Esophagus squamous epithelium (tissue), 5 donors: ENCODE measurements at places on chromosomes 3 and 15.

GRCh38 chr3:78427303-78427702 lies 1340.5 kb downstream of the ROBO1 start:
- no peaks in the 10 kb centered on the region for H3K36me3 ChIP-seq
- no peak overlapping the region for H3K27ac ChIP-seq
- DNase-seq, result no peak
- no peak overlapping the region for H3K4me3 ChIP-seq
- H3K4me1 ChIP-seq, result no peaks in the 10 kb centered on the region

DNA sequence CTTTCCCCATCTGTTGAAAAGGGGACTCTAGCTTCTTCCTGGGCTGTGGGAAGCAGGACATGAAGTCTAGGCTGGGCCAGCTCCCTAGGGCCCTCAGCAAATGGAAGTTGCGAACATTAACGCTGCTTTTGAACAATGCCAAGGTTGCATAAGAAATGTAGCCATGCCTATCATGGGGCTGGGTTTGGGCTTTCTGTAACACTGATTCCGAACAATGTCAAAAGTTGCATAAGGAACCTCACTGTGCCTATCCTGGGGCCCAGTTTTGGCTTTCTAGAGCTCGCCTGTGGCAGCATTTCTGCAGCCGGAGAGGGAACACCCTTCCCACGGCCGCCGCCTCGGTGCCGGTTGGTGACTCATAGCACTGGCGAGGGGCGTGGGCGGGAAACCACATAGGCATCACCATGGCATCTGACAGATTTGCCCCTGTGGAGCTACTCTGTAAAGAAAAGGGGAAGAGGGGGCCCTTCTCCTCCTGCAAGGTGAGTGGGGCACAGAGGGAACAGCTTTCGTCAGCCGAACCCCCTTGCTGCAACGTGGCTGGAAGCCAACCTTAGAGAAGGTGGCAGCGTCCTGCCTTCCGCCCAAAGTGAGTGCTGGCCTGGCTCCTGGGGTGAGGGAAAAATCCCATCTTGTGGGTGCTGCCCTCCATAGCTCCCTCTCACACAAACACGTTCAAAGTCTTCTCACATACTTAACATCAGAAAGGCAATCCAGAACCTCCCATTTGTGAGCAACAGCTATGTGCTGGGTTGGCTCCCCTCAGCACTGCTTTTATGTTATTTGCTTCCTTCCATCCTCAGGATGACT lies 46.6 kb upstream of the ATP2B2 start:
- no peak for DNase-seq
- no peaks in the 10 kb centered on the region for H3K36me3 ChIP-seq
- H3K27me3 ChIP-seq, result peaks cover 49% of the 10 kb centered on the region
- H3K4me3 ChIP-seq, result no peak overlapping the region
- H3K4me1 ChIP-seq, result peaks cover 8% of the 10 kb centered on the region

- no peak overlapping the region for H3K27ac ChIP-seq
- DNase-seq, result no peak
- no peaks in the 10 kb centered on the region for H3K36me3 ChIP-seq
- peaks cover 37% of the 10 kb centered on the region for H3K4me1 ChIP-seq
- H3K4me3 ChIP-seq, result no peak overlapping the region
These were observed 47.8 kb downstream of the FNDC3B start for GRCh38 chr3:172087198-172087597.

GRCh38 chr3:46759239-46760167 lies 41.8 kb upstream of the PRSS50 start:
- no peak overlapping the region for H3K27ac ChIP-seq
- no peaks in the 10 kb centered on the region for H3K4me1 ChIP-seq
- H3K36me3 ChIP-seq, result no peaks in the 10 kb centered on the region
- DNase-seq, result no peak

GRCh38 chr3:29128001-29128400 lies 152.9 kb upstream of the RBMS3 start:
- no peaks in the 10 kb centered on the region for H3K36me3 ChIP-seq
- H3K4me1 ChIP-seq, result no peaks in the 10 kb centered on the region
- no peaks in the 10 kb centered on the region for H3K27me3 ChIP-seq
- H3K4me3 ChIP-seq, result no peak overlapping the region
- DNase-seq, result no peak
- no peak overlapping the region for H3K27ac ChIP-seq

- H3K27ac ChIP-seq, result no peak overlapping the region
- H3K27me3 ChIP-seq, result no peaks in the 10 kb centered on the region
- H3K4me1 ChIP-seq, result peaks cover 8% of the 10 kb centered on the region
- DNase-seq, result no peak
These were observed 172.8 kb upstream of the HES1 start for GRCh38 chr3:193962986-193963685.
